ENCODE measurements at places on chromosomes 5 and 9.

DNA sequence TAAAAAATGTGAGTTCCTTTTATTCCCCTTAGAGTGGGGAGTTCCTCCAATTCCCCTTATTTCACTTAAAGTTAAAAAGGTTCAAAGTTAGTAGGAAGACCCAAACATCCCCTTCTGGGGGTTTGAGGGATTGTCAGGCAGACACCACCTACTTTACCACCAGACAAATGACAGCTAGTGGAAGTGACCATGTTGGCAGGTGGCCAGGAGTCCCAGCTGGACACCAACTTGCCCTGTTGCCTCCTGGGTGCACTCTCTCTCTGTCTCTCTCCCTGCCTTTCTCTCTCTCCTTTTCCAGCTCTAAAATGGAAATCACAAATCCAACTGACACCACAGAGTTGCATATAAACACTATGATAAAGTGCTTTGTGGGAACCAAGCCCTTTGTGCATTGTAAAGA lies 307.7 kb upstream of the TLE4 start:
- DNase-seq: no peak

GRCh38 chr5:115949096-115949495 lies 13.2 kb upstream of the LVRN start:
- DNase-seq: no peak

DNA sequence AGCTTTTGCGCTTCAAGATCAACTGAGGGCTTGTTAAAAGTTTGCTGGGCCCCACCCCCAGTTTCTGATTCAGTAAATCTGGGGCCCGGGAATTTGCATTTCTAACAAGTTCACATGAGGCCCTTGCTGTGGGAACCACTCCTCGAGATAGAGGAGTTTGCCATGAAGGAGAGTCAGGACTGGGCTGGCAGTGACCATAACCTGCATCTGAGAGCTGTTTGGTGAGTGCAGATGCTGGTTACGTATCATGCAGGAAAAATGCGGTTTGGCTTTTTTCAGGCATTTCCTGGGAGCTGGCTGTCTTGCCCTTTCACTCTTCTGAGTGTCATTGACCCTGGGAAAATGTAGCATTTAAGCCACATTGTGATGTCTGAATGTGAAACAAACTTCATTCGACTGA lies 9.4 kb upstream of the ANGPTL2 start:
- no peak for DNase-seq

GRCh38 chr5:57513785-57514184 lies 31.2 kb upstream of the ACTBL2 start:
- DNase-seq: no peak

DNA sequence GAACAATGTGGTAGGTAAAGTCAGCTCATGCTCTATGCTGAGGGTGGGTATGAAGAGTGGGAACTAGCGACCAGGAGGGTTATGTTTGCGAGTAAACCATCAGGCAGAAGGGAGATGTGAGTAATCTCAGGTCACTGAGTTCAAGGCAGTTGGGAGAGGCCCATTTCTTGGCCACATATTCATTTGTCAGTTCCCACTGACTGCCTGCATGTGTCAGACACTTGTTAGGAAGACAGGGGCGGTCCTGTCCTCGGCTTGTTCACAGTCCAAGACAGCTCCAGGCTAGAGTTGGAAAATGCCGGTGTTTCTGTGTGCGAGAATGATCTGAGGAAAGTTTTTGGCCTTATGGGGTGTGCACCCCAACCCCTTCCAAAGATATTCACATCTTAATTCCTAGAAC lies 48.6 kb upstream of the GDNF start:
- DNase-seq: no peak

GRCh38 chr5:78647351-78647818 lies 1.2 kb downstream of the LHFPL2 start:
- DNase-seq: no peak

DNA sequence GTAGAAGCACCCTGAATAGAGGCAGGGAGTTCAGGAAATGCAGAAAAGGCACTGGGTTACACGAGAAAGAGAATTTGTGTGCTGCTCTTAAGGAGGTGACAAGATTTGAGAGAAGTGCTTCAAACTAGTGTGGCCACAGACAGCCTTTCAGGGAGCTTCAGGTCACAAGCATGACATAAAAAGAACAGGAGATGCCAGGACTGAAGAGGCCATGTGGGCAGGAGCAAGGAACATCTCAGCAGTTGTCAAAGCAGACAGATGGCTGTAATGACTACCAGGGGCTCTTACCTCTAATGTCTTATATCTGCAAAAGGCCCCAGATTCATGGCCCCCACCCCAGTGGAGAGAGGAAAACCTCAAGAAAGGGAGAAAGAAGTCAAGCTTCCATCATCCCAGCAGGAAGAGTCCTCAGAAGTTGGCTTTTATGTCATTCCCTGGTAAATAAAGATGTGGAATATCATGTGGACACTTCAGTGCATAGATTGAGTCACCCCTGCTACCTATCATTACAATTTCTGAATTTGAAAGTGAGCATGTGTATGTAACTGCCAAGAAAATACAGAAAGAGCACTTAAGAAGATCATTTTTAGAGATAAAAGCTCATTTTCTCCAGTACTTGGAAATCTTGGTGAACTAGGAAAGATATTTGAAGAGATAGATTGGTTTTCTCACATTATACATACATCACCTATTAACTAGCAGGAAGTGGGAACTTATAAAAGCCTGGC lies 214.4 kb upstream of the RORB start:
- DNase-seq: no peak

DNA sequence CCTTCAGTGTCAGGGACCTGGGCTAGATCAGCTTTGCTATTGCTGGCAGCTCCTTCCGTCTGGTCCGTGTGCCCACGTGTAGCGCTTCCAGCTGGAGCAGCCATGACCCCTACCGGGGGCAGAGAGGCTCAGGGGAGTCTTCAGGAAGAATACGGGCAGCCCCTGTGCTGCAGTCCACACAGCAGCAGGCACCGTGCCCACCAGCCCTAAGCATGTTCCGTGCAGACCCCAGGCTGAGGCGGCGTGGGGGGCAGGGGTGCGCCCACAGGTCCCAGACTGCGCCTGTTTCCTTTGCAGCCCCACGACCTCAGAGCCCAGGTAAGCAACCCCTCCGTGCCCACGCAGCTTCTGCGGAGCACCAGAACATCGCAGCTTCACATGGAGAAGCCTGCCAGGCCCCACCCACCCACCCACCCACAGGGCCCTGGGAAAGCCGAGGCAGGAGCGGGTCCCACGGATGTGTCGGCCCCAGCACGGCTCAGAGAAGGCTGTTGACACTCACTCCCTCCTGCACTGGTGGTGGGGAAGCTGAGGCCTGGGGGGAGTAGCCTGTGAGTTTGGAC lies 83.1 kb downstream of the KCNT1 start:
- DNase-seq: no peak

- no peak for DNase-seq
Measured at GRCh38 chr9:137220317-137221094, 1.5 kb downstream of the RNF208 start.

GRCh38 chr5:165497707-165498106 lies 1992.3 kb downstream of the MAT2B start:
- DNase-seq: no peak

GRCh38 chr9:89002987-89003386 lies 11.7 kb downstream of the S1PR3 start:
- no peak for DNase-seq

DNA sequence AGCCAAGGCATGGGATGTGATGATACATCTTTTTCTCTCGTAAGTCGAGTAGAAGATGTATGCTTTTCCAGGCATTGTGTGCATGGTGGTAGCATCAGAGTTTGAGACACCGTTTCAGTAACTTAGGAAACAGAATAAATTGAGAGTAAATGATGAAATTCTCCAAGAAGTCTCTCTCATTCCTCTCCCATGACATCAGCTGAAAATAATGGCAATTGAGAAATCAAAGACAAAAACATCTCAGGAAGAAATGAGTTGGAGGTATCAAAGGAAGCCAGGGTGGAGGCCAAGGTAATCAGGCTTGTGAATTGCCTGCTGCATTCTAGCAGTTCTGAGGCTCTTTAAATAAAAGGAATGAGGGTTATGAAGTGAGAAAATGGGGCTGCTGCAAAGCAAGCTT lies 53.9 kb downstream of the SGCD start:
- no peak for DNase-seq

DNA sequence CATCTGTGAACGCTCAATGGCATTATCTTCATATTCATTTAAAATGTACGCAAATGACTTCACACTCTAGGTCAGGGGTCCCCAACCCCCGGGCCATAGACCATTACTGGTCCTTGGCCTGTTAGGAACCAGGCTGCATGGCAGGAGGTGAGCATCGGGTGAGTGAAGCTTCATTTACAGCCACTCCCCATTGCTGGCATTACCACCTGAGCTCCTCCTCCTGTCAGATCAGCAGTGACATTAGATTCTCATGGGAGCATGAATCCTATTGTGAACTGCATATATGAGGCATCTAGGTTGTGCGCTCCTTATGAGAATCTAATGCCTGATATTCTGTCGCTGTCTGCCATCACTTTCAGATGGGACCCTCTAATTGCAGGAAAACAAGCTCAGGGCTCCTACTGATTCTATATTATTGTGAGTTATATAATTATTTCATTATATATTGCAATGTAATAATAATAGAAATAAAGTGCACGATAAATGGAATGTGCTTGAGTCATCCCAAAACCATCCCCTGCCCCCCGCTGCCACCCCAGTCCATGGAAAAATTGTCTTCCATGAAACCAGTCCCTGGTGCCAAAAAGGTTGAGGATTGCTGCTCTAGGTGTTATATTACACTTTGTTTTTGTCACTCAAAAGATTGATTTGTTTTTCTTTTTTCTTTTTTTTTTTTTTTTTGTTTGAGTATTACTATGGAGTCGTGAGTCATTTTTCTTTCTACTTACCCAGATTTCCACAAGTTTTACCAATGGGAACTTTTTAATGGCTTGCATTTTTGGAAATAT lies 127.2 kb downstream of the DOCK8 start:
- DNase-seq: no peak

- DNase-seq: no peak
Measured at GRCh38 chr9:21936161-21936560, 58.0 kb downstream of the CDKN2A start.

DNA sequence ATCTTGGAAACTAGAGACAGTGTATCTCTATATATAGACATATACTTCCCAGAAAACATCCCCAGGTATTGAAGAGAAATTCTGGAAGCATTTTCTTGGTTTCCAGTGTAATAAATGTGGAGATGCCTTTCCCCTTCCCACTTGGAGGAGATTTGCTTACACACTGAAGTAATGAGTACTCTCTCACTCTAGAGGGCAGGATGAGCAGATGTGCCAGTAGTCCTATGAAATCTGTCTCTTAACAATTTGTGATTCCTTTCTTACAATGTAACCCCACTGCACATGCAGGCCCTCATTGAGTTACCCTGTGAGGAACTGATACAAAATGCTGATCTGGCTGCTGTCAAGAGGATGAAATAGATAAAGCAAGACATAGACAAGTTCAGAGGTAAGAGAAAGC lies 567.2 kb downstream of the SLCO4C1 start:
- DNase-seq: no peak

GRCh38 chr9:82604947-82605656 lies 457.8 kb downstream of the RASEF start:
- no peak for DNase-seq

- DNase-seq: no peak
Measured at GRCh38 chr5:59673438-59674058, 220.0 kb downstream of the PDE4D start.

DNA sequence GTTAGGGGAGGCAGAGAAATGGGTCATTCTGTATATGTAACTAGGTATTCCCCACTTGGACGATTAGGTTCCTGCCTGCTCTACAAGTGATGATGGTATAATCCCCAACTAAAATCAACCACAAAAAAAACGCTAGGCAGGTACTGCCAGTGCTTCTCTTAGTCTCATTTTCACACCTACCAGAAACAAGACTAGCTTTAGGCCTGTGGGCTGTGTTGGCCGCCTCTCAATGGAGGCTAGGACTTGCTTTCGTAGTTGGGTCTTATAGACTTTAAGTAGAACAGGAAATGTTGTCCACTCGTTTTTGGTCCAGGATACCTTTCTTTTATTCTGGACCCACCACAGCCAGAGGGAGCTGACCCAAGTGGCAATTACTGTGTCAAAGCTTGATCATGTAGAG lies 111.8 kb downstream of the UNC13B start:
- DNase-seq: no peak

- peak; percentile 34 for DNase-seq
Measured at GRCh38 chr9:33524306-33524947, 376 bp downstream of the ANKRD18B start.

- no peak for DNase-seq
Measured at GRCh38 chr5:131515348-131515747, 119.7 kb downstream of the RAPGEF6 start.

GRCh38 chr5:56247592-56247991 lies 14.5 kb upstream of the ANKRD55 start:
- DNase-seq: no peak

- no peak for DNase-seq
Measured at GRCh38 chr9:114055061-114055460, 23.0 kb downstream of the AMBP start.

- no peak for DNase-seq
Measured at GRCh38 chr9:91332546-91333231, 29.0 kb downstream of the AUH start.

- no peak for DNase-seq
Measured at GRCh38 chr5:160023007-160023907, 14.3 kb downstream of the TTC1 start.

DNA sequence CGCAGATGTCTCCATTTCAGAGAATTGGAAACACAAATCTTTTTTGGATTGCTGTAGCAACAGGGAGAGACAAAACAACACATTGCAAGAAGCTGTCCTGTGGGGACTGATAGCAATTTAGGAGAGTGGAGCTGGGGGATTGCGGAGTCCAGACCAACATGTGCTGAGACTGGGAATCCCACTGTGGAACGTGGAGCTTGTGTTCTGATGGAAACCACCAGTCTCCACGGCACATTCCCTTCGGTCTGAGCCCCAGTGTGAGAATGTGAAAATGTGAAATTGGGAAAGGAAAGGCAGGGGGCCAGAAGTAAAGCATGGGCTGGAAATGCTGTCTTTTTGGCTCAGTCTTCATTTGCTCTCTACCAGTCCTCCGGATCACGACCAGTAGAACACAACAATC lies 348.8 kb upstream of the TNC start:
- no peak for DNase-seq

DNA sequence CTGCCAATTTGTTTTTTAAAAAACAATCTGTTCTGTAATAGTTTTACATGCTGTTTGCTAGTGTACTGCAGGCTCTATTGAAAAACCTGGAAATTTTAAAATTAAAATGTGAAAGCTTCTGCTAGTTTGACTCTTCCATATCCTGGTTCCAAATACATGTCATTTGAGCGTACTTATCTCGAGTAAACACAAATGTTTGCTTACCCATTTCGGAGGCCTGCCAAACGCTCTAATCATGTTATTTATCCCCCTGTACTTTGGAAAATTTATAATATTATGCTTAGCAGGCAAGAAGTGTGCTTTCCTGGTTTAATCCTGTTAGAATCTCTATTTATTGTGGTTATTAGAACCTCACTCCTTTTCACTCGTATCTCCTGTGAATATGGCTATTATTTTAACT lies 476.8 kb upstream of the CYLC2 start:
- DNase-seq: no peak

GRCh38 chr5:122442938-122443337 lies 130.9 kb downstream of the SNCAIP start:
- DNase-seq: no peak

GRCh38 chr5:169954786-169955185 lies 25.5 kb downstream of the INSYN2B start:
- no peak for DNase-seq
